Stimulated activated CD4-positive, alpha-beta T cell treated with anti-CD3 and anti-CD28 coated beads, Interleukin-15, amount 100 ng/mL, for 48 hours (primary cell): ENCODE measurements at places on chromosomes 5 and 9.

- DNase-seq: no peak
Measured at GRCh38 chr5:174790906-174791305, 66.5 kb downstream of the MSX2 start.

DNA sequence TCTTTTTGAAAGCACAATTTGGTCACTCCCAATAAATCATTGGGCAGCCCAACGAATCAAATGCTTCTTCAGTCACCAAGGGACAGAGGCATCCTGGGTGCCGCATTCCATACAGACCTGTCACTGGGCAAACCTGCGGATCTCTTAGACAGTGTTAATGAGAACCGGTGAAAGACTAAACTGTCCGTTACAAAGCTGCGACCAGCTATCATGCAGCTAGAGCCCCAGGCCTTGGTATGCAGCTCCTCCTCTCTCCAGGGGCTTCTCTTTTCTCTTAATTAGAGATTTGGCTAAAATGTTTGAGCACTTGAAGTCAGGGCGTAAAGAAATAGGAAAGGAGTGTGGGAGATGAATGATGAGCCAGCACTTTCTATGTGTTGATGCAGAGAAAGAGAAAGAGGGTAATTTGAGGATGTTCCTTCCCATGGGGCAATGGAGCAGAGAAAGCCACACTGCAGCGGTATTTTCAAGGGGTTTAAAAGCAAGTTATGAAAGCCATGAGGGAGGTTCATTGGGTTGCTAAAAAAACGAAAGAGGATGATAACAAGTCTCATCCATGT lies 175.3 kb downstream of the RFK start:
- DNase-seq: no peak

GRCh38 chr9:134381272-134381661 lies 55.0 kb downstream of the RXRA start:
- no peak for DNase-seq

- no peak for DNase-seq
Measured at GRCh38 chr5:65252977-65253376, 228.7 kb downstream of the ADAMTS6 start.

GRCh38 chr9:4489562-4489918 lies 728 bp upstream of the SLC1A1 start:
- no peak for DNase-seq

DNA sequence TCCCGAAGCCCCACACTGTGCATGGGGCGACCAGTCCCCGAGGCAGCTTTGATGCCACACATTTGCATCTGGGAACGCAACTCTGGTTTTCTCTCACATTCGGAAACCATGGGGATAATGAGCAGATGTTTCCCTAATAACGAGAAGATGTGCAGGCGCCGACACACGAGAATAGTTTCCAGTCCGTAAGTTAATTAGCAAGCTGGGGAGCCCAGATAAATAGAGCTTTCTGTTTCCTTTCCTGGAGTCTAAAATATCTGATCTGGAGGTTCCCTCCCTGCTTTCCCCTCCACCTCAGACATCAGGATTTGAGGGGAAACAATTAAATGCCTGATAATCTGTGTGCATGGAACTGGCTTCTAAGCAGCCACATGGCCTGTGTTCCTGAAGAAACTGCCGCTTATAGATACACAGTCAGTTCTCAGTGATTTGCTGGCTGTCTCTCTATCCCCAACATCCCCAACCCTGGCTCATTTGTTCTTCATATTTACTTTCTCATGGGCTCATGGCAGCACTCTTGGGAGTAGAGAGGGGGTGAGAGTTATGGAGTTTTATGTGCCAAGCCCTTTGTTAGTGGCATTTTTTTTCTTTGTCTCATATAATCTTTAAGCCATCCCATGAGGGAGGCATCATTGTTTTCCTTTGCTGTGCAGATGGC lies 62.8 kb downstream of the PDZD2 start:
- no peak for DNase-seq

DNA sequence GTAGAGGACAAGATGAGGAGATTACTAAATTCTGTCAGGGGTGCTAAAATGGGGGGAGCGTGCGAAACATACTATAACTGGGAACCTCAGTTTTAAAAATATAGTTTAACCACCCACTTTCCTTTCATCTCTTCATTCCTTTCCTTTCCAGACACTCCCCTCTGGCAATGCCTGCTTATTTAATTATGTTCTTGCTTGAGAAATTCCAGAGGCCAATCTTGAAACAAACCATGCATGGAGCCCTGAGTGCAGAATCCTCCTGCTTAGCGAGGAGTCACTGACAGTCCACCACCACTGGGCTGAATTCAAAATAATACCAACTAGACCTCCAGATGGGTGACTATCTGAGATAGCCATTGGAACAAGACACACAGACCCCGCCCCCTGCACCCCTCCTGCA lies 29.7 kb upstream of the C9orf72 start:
- DNase-seq: no peak
